NCI-H2081 treated with DMSO at 0.1 percent for 48 hours (cell line): ENCODE measurements at places on chromosomes 6 and 20.
A peak's percentile ranks its signal among the peaks of the same experiment; 100 is the strongest.

DNA sequence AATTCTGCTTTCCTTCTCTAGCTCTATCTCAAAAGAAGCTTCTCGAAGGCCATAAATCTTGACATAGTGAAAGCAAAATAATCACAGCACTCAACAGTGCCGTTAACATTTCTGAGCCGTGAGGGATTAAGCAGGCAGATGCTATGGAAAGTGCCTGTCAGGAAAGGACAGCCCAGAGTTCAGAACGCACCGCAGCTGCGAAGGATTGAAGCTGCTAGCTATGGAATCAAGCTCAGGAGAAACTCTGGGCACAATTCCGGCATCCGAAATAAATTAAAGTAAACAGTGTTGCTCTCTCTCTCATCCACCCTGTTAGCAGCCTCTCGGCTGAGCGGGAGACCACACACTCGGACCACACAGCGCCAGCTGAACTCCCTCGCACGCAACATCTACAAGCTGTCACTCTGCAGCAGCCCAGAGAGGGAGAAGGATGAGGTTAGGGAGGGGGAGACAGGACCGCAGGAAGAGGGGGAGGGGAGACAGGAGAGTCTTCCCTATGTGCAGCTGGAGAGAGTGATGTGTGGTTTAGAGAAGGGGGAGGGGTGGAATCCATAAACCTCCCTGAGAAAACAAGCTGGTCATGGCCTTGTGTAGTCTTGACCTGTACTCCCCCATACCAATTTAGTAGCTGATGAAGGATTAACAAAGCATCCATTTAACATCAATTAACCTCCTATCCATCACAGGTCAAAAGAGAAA, 9.0 kb downstream of the EXOC2 start:
- DNase-seq = peak; percentile 18

GRCh38 chr20:13009682-13010406, 1.1 kb downstream of the SPTLC3 start:
- no peak for DNase-seq

- no peak for DNase-seq
Observed at GRCh38 chr6:110181131-110182030, 1.2 kb downstream of the CDC40 start.

DNA sequence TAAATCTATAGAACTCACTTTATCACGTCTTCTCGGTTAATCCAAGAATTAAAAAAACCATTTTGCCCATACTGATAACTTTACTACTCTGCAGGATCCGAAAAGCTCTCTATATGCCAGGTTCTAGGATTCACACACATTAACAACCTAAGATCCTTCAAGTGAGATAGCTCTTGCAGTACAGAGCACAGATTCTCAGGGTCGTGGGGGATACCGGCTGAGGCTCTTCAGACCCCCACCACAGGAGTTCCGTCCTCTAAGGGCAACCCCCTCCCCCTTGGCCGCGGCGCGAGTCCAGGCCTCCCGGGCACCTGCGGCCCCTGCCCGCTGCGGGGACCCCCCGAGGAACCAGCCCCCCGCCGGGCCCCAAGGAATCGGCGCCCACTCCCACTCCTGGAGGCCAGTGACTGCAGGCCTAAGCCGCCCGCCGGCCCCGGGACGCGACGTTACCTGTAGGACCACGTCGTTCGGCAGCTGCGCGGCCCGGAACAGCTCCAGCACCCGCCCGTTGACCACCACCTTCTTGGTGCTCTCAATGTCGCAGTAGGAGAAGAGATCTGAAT, 892 bp downstream of the REPS1 start:
- DNase-seq = no peak

GRCh38 chr6:87641065-87641692, 51.2 kb downstream of the ORC3 start:
- no peak for DNase-seq

DNA sequence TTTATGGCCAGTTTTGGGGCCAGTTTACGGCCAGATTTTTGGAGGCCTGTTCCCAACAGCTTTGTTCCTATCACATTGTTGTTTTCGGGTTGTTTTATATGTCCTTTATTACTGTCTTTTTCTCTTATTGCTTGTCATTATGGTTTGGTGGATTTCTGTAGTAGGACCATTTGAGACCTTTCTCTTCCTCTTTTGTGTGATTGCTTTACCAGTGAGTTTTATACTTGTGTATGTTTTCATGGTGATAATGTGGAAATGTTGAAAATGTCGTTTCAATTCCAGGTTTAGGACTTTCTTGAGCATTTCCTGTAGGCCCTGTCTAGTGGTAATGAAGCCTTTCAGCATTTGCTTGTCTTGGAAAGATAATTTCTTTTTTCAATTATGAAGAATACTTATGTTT, 17.8 kb downstream of the HLA-B start:
- DNase-seq = no peak

- no peak for DNase-seq
Observed at GRCh38 chr6:8526624-8527023, 91.3 kb upstream of the SLC35B3 start.

GRCh38 chr6:123681957-123682462, 45.3 kb upstream of the TRDN start:
- no peak for DNase-seq

DNA sequence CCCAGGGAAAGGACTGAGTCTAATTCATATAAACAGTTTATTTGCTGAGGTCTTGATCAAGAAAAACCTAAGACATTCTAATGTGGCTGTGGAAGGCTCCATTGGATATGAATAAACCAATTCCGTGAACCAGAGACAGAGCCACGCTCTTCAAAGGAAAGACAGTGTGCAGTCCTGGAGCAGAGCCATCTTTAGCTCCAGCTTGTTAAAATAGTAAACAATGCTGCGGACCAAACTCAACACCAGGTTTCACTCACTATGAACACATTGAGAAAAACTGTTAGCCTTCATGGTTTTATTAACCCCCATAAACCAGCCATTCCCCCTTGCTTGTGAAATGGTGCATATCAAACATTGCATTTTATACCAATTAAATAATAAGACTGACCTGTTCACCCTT, 61.9 kb downstream of the COL9A1 start:
- DNase-seq = no peak

DNA sequence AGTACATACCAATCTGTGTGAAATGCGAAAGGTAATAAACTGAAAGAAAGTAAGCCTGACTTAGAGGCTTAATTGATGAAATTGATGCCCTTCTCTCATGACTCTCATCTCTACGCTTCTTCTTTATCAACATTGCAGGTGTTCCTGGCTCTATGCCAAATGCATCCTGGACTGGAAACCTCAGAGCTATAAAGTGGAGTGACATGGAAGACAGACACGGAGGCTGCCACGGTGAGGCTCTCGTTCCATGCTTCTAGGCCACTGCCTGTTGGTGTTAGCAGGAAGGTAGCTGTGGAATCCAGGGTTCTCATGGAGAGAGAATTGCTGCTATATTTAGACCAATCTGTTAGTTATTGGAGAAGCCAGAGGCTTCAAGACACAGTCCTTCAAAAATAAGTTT, 73.2 kb downstream of the C6orf52 start:
- DNase-seq = no peak

DNA sequence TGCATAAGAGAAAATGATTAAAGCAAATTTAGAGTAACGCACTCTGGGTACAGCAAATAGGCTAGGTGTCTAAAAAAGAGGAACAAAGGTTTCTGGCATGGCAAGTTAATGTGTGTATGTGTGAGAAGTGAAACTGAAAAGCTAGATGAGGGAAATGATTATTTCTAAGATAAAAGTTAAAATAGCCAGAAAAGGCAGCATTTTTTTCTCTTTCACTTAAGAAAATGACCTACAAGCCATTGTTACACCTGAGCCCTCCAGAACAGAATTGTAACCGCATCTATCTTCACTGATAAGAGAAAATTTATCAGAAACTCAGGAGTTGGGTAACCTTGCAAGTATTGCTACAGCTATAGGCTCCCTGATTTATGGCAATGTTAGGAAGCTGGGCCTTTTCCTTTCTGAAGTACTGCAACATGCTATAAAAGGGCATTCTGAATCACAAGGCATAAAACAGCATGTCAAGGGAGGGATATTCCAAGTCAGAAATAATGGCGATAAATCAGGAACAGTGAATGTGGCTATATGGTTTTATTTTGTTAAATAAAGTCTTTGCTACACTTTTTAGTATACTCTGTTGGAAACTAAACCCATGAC, 395.3 kb downstream of the TBC1D32 start:
- DNase-seq = no peak

DNA sequence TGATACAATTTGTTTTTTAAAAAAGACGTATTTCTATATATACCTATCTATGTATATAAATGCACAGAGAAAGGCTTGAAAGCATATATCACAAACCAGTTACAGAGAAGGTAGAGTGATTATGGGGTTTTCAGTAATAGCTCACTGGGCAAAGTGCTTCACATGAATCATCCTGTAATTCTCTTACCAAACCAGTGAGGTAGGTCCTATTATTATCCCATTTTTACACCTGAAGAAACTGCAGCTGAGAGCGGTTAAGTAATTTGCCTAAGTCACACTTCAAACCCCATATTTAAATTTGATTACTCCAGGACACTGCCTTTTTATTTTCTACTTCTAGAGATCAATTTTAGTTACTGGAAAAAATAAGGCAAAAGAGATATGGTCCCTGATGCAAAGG, 4.4 kb downstream of the GSS start:
- peak; percentile 17 for DNase-seq

DNA sequence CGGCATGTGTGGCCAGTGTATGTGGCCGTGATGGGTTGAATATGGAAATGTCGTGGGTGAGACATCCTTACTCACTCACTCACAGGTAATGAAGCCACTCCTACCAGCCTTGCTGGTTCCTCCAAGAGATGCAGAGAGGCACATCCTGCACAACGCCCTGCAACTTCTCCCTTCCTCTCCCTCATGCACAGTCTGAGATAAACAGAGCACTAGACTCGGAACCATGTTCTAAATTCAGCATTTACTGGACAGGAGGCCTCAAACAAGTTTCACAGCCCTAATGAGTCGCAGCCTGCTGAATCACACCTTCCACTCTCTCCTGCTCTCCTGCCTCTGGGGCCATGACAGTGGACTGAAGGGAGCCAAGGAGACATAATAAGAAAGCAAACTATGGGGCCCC, 91.2 kb downstream of the ISM1 start:
- DNase-seq = no peak

GRCh38 chr6:42449917-42450476, 1.7 kb downstream of the TRERF1 start:
- DNase-seq = no peak

GRCh38 chr6:140050101-140050995, 675.9 kb upstream of the CITED2 start:
- DNase-seq = no peak

GRCh38 chr6:1027795-1028569, 283.9 kb upstream of the FOXQ1 start:
- no peak for DNase-seq

GRCh38 chr6:140586426-140587061, 1212.1 kb upstream of the CITED2 start:
- DNase-seq = no peak

- no peak for DNase-seq
Observed at GRCh38 chr20:12699374-12700228, 309.2 kb upstream of the SPTLC3 start.

DNA sequence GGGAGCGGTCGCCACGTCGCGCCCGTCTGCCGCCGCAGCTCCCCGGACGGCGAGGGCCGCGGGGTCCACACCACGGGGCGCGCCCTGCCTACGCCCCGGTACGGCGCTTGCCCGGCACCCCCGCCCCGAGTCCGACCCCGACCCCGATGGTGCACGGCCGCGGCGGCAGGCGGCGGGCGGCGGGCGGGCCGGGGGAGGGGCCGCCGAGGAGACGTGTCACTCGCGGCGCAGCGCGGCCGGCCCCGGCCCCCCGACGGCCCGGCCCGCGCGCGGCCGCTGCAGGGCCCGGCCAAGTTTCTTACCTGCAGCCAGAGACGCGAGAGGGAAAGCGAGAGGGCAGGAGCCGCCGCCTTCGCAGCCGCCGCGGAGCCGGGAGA, 328 bp downstream of the RRBP1 start:
- DNase-seq = no peak

- no peak for DNase-seq
Observed at GRCh38 chr6:138289739-138290138, 71.4 kb upstream of the PBOV1 start.

- no peak for DNase-seq
Observed at GRCh38 chr20:21839982-21840381, 134.5 kb downstream of the PAX1 start.

- DNase-seq = no peak
Observed at GRCh38 chr6:1993042-1993441, 252.4 kb downstream of the GMDS start.

DNA sequence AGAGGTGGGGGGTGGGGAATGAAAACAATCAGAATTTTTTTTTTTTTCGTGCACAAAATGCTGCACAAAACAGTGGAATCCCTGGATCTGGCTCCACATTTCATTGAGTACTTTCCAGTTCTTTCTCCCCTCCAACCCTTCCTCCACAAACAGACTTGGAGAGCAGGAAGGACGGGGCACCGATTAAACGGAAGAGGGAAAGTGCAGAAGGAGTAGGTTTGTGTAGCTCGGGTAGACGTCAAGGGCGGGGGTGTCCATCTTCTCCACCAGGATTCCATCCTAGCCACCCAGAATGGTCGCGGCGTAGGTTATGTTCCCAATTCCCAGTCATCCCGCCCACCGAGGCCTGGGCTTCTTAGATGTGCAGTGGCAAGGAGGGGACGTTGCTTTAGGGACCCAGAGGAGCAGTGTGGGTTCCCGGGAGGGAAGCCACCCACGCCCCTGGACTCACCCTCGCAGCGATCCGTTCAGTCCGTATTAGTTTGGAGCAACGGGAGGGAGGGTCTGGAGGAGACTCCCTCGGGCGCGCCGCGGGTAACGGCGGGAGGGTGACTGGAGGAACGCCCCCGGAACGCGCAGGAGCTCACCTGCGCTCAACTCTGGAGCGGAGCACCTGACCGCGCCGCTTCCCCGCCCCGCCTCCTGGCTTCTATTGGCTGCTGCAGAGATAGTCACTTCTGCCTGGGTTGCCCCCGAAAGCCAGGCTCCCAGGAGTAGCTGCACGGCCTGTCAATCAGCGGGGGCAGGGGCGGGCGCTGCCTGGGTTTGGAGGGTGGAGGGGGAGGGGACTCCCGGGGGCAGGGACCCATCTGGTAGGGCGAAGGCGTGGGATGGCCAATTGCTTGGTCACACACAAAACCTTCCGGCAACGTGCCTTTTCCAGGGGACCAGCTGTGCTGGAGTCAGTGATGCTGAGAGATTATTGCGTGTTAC, at the start of gene ENPP5:
Gene ENPP5 (minus strand): TSS at position 624 of the 933 bp plus-strand sequence. CDS start 2,718 bp downstream, outside the sequence.
- DNase-seq = peak; percentile 88

DNA sequence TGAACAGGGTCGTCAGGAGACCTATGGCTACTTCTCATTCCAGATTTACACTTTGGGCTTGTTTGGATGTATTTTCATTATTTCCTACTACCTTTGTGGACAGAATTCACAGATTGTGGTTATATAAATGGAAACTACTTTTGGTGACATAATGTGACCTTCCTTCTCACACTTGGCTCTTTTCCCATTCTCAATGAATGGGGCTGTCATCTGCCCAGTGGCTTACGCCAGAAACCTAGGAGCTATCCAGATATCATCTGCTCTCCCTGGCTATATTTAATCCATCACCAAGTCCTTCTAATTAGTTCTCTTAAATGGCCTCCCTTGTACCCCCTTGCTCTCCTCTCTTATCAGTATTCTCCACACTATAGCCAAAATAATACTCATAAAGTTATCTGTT, 1606.8 kb downstream of the KHDRBS2 start:
- no peak for DNase-seq

GRCh38 chr6:149918151-149918905, 4.6 kb downstream of the RAET1G start:
- DNase-seq = no peak
